Sigmoid colon (tissue), 7 donors: ENCODE measurements at places on chromosomes 12 and 14. TPM values are rescaled to one million over a fixed set of nuclear protein-coding genes. Genes with fewer than 3 reads are reported as not detected.

- no peak overlapping the region for H3K4me3 ChIP-seq
- H3K36me3 ChIP-seq, result no peaks in the 10 kb centered on the region
- no peaks in the 10 kb centered on the region for H3K4me1 ChIP-seq
- H3K27ac ChIP-seq, result no peak overlapping the region
- H3K27me3 ChIP-seq, result peaks cover 3% of the 10 kb centered on the region
- peak; percentile 25 for DNase-seq
Observed at GRCh38 chr12:130184404-130185090, 22.3 kb downstream of the FZD10 start.

DNA sequence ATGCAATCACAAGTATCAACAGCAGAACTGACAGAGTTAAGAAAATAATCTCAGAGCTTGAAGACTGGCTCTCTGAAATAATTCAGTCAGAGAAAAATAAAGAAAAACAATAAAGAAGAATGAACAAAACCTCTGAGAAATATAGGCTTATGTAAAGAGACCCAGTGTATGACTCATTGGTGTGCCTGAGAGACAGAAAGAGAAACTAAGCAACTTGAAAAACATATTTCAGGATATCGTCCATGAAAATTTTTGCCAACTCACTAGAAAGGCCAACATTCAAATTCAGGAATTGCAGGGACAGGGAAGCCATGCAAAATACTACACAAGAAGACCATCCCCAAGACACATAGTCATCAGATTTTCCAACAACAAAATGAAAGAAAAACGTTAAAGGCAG lies 56.2 kb downstream of the APOBEC1 start:
- H3K27ac ChIP-seq, result no peak overlapping the region
- no peaks in the 10 kb centered on the region for H3K27me3 ChIP-seq
- DNase-seq, result no peak
- H3K36me3 ChIP-seq, result no peaks in the 10 kb centered on the region
- no peak overlapping the region for H3K4me3 ChIP-seq

Gene NTS
- total RNA-seq, result not detected

Gene SLC39A2
- not detected for total RNA-seq

GRCh38 chr12:76702946-76703345 lies 61.0 kb upstream of the ZDHHC17 start:
- no peaks in the 10 kb centered on the region for H3K36me3 ChIP-seq
- no peak overlapping the region for H3K27ac ChIP-seq
- H3K4me3 ChIP-seq, result no peak overlapping the region
- no peaks in the 10 kb centered on the region for H3K27me3 ChIP-seq
- no peak for DNase-seq

- no peaks in the 10 kb centered on the region for H3K4me1 ChIP-seq
- peak; percentile 62 for DNase-seq
- no peak overlapping the region for H3K4me3 ChIP-seq
- no peaks in the 10 kb centered on the region for H3K27me3 ChIP-seq
- no peak overlapping the region for H3K27ac ChIP-seq
Observed at GRCh38 chr14:66038618-66039017, 447.6 kb upstream of the CCDC196 start.

DNA sequence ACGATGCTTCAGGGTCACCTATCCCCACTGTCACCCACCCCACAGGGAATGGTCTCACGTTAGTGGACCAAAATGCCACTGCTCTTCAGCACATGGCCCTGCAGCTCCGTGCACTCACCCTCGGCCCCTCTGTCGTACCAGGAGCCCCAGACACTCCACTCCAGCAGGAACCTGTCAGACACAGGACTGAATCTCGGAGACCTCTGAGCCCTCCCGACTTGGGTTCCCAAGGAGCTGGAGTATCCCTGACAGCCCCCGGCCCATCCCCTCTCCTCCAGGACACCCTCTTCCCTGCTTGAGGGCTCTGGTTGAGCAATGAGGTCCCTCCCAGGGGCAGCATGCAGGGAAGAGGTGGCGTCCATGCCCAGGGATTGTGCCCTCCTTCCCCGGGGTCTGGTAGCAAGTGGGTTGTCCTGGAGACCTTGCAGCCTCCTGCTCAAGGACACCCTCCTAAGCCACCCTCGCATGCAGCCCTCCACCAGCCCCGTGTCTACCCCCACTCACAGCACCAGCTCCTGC lies 20.4 kb upstream of the LRTM2 start:
- H3K27me3 ChIP-seq, result no peaks in the 10 kb centered on the region
- no peak overlapping the region for H3K27ac ChIP-seq
- H3K4me3 ChIP-seq, result no peak overlapping the region
- peak; percentile 48 for DNase-seq
- peaks cover 29% of the 10 kb centered on the region for H3K4me1 ChIP-seq

GRCh38 chr14:101202627-101203404 lies 299.3 kb upstream of the RTL1 start:
- H3K4me1 ChIP-seq, result no peaks in the 10 kb centered on the region
- no peak overlapping the region for H3K4me3 ChIP-seq
- no peak overlapping the region for H3K27ac ChIP-seq
- H3K36me3 ChIP-seq, result no peaks in the 10 kb centered on the region

DNA sequence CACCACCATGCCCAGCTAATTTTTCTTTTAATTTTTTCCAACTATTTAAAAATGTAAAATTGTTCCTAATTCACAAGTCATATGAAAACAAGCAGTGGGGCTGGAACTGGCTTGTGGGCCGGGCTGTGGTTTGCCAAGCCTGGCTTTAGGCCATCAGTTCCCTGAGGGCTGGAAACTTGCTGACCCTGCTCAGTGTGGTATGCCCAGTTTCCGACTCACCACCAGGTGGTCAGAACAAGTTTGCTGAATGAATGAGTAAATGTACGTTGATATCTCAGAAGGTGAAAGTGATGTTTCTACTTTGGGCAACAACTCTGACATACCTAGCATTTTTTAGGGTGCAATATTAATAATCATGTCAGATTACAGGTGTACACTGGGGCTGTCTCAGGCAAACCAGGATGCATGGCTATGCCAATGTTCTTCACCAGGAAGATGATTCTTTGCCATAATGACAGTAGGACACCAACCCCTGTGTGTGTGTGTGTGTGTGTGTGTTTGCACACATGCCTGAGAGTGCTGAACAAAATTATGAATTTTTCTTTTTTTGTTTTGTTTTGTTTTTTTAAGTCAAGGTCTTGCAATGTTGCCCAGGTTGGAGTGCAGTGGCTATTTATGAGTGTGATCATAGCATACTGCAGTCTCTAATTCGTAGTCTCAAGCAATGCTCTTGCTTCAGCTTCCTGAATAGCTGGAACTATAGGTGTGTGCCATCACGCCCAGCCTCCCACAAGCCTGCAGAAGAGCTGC lies 106.1 kb downstream of the PTPN11 start:
- no peak for DNase-seq
- H3K27ac ChIP-seq, result no peak overlapping the region
- no peaks in the 10 kb centered on the region for H3K4me1 ChIP-seq
- no peaks in the 10 kb centered on the region for H3K36me3 ChIP-seq
- no peaks in the 10 kb centered on the region for H3K27me3 ChIP-seq
- H3K4me3 ChIP-seq, result no peak overlapping the region

Gene GLI1
- not detected for total RNA-seq

Gene LRP6
- total RNA-seq, result 42.8 TPM

DNA sequence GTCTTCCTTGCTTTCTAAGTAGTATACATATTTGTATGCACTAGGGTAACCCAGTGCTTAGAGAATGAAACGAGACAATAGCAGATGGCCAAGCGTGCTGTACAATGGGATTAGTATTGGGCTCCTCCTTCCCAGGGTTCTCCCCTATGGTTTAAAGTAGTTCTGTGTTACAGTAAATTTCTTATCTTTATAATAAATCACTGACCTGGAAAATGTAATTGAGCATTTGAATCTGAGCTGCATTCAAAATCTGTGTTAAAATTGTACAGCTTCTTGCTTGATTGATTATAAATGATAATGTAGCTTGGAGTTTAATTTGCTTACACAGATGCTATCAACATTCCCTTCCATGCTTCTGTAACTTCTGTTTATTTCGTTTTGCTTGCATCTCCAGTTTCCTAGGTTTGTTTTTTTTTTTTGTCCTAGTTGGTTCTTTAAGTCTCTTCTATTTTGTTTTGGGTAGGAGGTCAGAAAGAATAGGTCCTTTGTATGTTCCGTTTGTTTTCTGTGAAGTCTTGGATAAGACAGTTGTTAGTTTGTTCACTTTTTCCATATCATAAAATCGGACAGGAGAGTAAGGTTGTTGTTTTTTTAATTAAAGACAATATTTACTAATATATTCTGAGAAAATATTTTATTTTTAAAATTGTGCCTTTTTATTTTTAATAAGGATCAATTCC lies 171.2 kb downstream of the ERC1 start:
- H3K27ac ChIP-seq, result no peak overlapping the region
- no peaks in the 10 kb centered on the region for H3K36me3 ChIP-seq
- no peak for DNase-seq

DNA sequence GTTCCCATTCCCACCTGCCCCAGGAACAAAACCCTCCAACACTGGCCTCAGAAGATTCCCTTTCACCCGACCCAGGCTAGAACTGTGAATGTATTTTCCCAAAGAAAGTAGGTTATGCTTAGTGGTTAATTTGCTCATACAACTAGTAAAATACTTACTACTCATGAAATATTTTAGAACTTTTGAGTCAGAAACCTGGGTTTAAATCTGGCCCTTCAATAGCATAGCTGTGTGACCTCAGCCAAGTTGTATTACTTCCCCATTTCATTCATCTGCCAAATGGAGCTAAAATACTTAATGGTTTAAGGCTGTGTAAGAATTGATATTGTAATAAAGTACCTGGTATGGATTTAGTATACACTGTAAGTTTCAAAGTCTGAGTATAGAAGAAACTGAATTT lies 69.1 kb upstream of the DNM1L start:
- no peak overlapping the region for H3K4me3 ChIP-seq
- peaks cover 10% of the 10 kb centered on the region for H3K4me1 ChIP-seq
- no peaks in the 10 kb centered on the region for H3K27me3 ChIP-seq

- H3K27ac ChIP-seq, result no peak overlapping the region
- no peaks in the 10 kb centered on the region for H3K4me1 ChIP-seq
- no peaks in the 10 kb centered on the region for H3K36me3 ChIP-seq
- no peak overlapping the region for H3K4me3 ChIP-seq
- DNase-seq, result no peak
Observed at GRCh38 chr14:65006261-65006721, 19.6 kb downstream of the FNTB start.

DNA sequence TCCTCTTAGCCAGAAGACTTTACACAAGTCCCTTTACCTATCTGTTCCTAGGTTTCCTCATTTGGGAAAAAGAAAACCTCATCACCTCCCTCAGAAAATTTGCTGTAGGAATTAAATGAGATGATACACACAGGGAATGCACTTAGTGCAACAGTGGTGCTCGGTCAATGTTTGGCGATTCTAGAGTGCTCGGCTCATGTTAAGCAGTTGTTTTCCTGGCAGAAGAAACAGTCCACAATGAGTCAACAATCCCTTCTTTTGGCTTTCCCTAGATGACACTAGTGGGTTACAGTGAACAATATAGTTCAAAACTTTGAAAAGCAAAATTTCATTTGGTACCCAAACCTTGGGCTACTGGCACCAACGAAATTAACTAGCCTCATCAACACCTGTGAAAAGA lies 3.9 kb upstream of the TMEM233 start:
- no peak overlapping the region for H3K27ac ChIP-seq
- no peaks in the 10 kb centered on the region for H3K36me3 ChIP-seq
- no peaks in the 10 kb centered on the region for H3K4me1 ChIP-seq
- no peak overlapping the region for H3K4me3 ChIP-seq
- H3K27me3 ChIP-seq, result peaks cover 32% of the 10 kb centered on the region

Gene TESPA1
- 1.8 TPM for total RNA-seq

Gene SLC35F4
- total RNA-seq, result not detected

Gene DTX1
- 2.8 TPM for total RNA-seq

GRCh38 chr14:99256483-99256874 lies 15.5 kb downstream of the BCL11B start:
- H3K27ac ChIP-seq, result no peak overlapping the region
- H3K4me1 ChIP-seq, result no peaks in the 10 kb centered on the region
- no peaks in the 10 kb centered on the region for H3K36me3 ChIP-seq
- H3K4me3 ChIP-seq, result no peak overlapping the region
- DNase-seq, result no peak

GRCh38 chr12:109448272-109448671 lies 28.8 kb downstream of the KCTD10 start:
- no peak for DNase-seq
- H3K4me1 ChIP-seq, result peaks cover 70% of the 10 kb centered on the region
- H3K36me3 ChIP-seq, result peaks cover 71% of the 10 kb centered on the region
- H3K4me3 ChIP-seq, result no peak overlapping the region

DNA sequence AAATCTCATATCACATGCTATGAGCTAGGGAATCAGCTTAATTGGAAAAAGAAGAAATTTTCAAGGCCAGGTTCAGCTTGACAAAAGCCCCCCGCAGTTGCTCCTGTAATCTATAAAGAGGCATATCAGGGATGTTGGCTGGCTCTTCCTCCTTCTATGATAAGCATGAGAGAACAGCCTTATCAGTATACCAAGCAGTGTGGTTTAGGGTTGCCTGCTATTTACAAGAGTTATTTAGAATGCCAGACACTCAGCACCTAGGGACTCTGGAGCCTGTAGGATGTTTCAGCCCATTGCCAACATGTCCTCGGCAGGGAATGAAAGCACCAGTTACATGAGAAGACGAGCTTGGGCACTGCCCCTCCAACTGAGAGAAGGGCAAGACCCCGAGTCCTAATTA lies 89.5 kb upstream of the TMPO start:
- H3K4me3 ChIP-seq, result no peak overlapping the region
- peaks cover 2% of the 10 kb centered on the region for H3K4me1 ChIP-seq
- H3K36me3 ChIP-seq, result no peaks in the 10 kb centered on the region
- no peaks in the 10 kb centered on the region for H3K27me3 ChIP-seq
- no peak overlapping the region for H3K27ac ChIP-seq

DNA sequence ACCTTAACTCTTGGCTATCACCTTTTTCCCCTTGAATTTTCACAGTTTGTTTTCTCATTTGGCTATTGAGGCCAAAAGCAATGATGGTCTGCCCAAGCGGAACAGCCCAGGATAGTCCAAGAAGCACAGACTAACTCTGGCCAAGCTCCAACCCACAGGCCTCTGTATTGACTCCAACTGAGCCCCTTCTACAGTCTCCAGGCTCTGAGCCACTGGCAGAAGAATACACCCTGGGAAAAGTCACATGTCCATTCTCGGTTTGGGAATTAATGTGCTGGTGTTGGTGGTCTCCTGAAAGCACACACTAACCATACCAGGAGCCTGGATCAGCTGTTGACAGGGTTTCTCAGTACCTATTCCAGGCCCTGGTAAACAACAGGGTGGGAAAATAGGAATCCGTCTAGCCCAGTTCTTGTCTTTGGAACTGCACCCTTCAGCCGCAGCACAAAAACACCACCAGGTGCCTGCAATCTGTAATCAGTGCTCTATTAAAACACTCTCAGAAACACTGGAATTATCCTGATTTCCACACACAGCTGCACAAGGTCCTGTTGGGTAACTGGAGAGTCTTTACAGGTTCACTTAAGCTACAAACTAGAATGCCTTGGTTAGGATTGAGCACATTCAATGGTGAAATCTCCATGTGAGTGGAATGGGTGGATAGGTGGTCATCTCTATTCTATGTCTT lies 63.6 kb downstream of the STXBP6 start:
- DNase-seq, result peak; percentile 71
- peaks cover 36% of the 10 kb centered on the region for H3K4me1 ChIP-seq
- H3K27ac ChIP-seq, result no peak overlapping the region
- no peak overlapping the region for H3K4me3 ChIP-seq
- no peaks in the 10 kb centered on the region for H3K27me3 ChIP-seq

Gene CCDC177
- total RNA-seq, result not detected

Gene HAL
- not detected for total RNA-seq

GRCh38 chr12:21993438-21993981 lies 52.3 kb upstream of the ABCC9 start:
- H3K36me3 ChIP-seq, result no peaks in the 10 kb centered on the region
- no peak overlapping the region for H3K4me3 ChIP-seq
- no peak for DNase-seq
- no peaks in the 10 kb centered on the region for H3K27me3 ChIP-seq
